ENCODE measurements at places on chromosomes 16 and 17. TPM values are rescaled to one million over a fixed set of nuclear protein-coding genes. Genes with fewer than 3 reads are reported as not detected.

The TMEM238L gene
- total RNA-seq, result not detected

- DNase-seq, result no peak
Observed at GRCh38 chr16:80909720-80910119, 97.0 kb downstream of the CMC2 start.

- no peak for DNase-seq
Observed at GRCh38 chr17:40097087-40097486, 3.3 kb downstream of the NR1D1 start.

The GRAPL gene
- total RNA-seq, result not detected

- DNase-seq, result no peak
Observed at GRCh38 chr17:22374741-22375140, 682.4 kb downstream of the KCNJ18 start.

GRCh38 chr17:5707482-5707881 lies 123.2 kb upstream of the NLRP1 start:
- DNase-seq, result no peak
